ENCODE measurements at places on chromosomes 5 and 9.
A peak's percentile ranks its signal among the peaks of the same experiment; 100 is the strongest.

GRCh38 chr5:122366501-122366900, 54.5 kb downstream of the SNCAIP start:
- no peak for DNase-seq

DNA sequence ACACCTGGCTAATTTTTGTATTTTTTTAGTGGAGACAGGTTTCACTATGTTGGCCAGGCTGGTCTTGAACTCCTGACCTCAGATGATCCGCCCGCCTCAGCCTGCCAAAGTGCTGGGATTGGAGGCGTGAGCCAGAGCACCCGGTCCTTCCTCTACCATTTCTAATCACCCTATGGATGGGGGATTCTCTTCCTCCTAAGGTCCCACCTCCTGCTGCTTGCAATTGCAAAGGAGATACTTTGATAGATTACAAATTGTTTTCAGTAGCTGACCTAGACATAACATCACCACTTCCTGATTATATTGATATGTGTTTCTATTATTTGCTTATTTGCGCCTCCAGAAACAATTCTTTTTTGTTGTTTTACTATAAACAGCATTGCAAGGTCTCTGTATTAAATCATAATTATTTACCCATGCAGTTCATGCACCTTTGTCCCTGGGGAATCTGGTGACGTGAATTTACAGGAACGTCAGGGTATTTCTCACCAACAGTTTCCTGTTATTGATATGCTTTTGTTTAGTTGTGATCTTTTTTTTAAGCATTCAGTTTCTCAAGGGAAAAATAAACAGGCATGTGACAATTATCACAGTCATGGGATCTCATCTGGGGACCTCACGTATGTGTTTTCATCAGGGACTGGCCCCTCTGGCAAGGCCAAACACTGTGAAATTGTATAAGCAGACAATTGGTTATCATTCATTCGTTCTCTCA, 43.2 kb downstream of the ESM1 start:
- no peak for DNase-seq

GRCh38 chr9:85173967-85174366, 504.4 kb downstream of the NTRK2 start:
- no peak for DNase-seq

- DNase-seq, result peak; percentile 25
Measured at GRCh38 chr9:38689678-38690077, 30.3 kb downstream of the FAM240B start.

DNA sequence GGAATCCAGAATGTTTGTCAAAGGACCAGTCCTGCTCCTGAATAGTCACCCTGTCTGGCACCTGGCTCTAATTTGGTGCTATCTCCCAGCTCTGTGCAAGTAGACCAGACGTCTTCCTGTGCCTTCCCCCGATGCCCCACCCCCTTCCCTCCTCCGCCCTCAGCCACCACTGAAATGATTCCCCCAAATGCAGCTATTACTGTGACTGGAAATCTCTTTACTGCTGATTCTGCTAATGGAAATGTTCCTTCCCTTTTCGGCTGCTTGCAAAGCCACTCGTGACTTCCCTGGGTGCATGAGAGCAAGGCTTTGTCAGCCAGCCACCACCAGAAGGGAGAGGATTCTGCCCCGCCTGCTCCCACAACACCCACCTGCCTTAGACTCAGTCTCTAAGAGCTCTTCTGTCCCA, 11.4 kb downstream of the ASTN2 start:
- no peak for DNase-seq

GRCh38 chr9:124468061-124468740, 17.9 kb downstream of the ADGRD2 start:
- no peak for DNase-seq

DNA sequence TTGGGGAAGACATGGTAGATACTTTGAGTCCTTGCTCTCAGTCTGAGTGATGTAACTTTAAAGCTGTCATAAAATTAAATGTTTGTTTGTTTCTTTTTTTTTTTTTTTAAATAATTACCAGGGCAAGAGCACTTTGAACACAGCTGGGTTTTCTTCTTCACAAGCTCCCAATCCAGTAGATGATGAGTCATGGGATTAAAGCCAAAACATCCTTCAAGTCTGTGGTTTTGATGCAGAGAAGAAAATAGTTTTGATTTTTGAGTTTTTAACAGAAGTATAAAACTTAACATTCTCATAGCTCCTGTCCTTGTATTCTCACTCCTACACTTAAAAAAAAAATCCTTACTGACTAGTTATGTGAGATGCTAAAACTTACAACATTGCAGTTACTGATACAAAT, 34.8 kb upstream of the IL31RA start:
- DNase-seq, result no peak

GRCh38 chr5:178382754-178383164, 150.2 kb upstream of the PHYKPL start:
- no peak for DNase-seq

GRCh38 chr5:170216257-170216864, 16.4 kb upstream of the C5orf58 start:
- DNase-seq, result no peak

DNA sequence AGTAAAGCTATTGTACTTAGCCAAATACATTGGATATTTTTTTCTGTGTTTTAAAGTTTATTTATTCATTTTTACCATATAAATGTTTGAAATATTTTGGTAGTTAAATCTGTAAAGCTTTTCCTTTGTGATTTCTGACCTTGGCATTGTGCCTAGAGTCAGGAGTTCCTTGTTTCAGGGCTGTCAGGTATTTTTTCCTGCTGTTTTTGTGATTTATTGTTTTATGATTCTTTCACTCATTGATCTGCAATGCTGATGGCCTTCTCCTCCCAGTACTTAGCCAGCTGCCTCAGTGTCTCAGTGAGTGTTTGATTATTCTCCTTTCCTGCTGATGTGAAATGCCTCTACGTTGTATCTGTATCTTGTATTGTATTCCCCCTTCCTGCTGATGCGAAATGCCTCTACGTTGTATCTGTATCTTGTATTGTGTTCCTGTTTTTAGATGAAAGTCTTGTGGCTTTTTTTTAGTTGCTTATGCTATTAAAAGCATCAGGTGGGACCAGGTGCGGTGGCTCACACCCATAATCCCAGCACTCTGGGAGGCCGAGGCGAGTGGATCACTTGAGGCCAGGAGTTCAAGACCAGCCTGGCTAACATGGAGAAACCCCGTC, 61.0 kb downstream of the EHMT1 start:
- DNase-seq, result no peak

- no peak for DNase-seq
Measured at GRCh38 chr9:6147846-6148245, 67.8 kb upstream of the IL33 start.

DNA sequence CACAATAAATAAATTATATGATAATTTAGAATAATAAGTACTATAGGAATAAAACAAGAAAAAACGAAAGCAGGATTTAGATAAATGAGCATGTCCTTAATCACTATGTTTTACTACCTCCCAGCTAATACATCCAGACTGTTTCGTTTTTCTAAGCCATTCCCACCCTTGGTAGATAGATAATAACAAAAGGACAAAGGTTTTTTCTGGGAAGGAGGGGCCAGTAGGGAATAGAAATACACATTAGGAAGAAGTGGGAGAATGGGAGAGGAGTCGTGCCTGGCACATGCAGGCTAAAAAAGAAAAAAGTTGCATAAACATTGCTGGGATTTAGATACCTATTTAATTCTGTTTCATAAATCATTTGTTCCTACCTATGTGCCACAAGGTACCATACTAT, 97.1 kb downstream of the MTX3 start:
- DNase-seq, result no peak

DNA sequence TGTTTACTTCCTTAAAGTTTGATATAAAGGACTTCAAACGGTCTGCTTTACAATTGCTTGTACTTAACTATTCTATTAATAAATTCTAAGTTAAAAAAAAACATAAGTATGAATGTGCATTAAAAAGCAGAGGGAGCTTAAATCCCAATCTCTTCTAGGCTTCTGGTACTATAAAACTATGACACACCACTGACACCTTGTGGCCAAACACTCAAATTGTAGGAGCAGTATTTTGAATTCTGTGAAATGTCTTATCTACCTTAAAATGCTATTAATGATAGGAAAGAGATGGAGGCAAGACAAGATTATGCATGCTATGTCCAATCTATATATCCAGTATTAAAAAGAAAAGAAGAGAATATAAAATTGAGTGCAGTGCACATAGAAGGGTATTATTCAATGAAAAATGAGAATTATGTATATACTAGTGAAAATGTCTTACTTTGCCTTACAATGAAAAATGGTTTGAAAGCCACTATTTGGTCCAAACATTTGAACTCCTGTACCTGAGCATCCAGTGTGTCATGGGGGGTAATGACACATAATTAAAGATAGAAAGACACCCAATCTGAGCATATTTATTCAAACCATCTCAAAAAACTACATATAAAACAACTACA, 87.6 kb downstream of the ERP44 start:
- no peak for DNase-seq

DNA sequence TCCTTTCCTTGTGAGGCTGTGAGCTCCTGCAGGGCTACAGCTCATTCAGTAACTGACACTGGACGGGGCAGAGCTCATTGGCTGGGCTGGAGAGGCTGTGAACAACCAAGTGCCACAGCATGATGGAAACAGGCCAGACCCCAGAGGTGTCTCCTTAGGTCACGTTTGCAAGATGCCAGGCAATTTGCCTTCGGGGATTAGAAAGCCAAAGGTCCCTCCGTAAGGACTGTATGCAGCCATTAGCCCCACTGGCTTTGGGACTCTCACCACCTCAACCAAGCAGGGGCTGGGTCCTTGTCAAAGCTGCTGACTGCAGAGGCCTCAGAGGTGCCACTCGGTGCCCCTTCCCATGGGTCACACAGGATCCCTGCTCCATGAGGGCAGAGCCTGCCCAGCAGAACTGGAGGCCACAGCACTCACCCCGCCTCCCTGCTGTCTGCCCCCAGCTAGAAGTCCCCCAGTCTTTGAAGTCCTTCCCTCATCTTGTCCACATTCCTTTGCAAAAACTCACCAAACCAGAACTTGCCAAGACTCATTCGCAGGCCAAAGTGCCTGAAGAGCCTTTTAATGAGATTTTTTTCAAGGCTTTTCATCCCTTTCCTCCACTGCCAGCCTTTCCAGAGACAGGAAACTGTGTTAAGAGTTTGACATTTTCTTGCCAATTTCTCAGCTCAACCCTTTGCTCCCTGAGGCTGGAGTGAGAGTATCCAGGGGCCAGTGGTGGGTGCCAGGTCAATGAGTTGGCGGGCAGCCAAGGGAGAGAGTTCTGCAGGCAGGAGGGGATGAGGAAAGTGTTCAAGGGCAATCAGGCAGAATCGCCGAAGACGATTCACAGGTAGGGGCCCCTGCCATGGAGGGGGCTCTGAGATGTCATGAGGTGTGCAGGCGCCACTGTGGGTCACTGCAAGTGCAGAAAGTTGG, 39.7 kb upstream of the SLC25A51 start:
- DNase-seq, result no peak

DNA sequence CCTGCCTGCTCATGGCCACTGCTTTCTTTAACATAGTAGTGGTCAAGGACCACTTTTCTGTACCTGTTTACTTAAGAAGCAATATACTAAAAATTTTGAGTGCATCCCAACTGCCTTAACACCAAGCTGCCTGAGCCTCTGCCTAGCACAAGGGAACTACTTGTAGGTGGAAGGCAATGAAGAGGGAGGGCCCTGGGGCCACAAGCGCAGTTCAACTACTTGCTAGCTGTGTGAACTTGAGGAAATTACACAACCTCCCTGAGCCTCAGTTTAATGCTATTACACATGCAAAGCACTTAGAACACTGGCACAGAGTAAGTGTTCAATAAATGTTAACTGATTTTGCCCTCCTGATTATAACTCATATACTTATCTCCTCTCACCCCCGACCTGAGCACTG, 6.3 kb downstream of the ARL15 start:
- no peak for DNase-seq

DNA sequence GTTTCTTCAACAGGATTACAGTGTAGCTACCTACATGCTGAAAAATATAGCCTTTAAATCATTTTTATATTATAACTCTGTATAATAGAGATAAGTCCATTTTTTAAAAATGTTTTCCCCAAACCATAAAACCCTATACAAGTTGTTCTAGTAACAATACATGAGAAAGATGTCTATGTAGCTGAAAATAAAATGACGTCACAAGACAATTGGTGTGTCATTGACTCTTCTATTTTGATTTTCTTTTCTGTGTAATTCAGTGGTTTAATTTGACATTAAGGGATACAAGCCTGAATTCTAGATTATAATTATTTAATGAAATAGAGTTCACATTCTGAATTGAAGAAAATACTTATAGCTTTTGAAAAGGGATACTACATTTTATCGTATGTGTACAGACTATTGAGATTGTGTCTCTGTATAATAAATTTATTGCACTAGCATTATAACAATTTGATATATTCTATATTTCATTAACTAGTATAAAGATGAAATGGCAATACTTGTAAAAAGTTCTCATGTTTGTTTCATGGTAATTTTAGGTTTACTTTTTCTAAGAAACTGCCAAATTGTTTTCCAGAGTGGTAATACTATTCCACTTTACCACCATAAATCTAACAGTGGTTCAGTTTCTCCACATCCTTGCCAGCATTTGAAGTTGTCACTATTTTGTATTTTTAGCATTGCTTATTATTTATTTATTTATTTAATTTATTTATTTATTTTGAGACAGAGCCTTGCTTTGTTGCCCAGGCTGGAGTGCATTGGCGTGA, 18.7 kb downstream of the ANXA1 start:
- DNase-seq, result no peak

DNA sequence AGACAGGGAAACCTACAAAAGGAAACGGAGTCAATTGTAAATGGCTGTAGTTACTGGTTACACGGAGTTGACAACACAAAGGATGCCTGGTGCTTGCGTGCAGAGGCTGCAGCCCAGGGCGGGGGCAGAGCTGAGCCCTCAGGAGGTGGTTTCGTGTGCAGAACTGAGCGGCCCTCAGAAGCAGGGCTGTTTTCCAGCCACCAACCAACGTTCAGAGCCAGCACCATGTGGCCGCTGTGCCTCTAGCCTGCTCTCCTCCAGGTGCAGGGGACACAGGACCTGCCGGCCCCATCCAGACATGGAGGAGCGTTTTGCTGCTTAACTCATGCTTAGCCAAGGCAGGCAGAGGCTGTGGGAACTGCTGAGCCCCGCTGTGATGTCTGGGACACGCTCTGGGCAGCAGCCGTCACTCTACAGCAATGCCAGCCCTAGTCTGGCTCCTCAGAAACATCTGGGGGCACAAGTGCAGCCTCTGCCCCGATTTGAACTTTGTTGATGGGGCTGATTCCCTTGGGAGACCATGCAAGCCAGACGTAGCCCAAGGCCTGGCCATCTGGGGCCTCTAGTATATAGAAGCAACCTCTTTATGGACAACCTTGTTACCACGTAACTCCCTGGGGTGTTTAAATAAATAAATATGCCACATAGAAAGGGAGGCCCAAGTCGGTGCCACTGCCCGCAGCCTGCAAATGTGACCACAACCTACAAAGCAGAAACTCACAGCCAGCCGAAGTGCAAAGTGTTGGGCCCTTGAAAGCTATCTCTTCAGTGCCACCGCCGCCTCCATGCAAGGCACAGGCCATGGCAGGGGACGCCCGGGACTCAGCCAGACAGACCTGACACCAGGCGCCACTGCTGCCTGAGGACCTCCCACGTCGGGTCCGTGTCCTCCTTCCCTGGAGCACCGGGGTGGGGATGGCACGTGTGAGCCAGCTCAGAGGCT, 42.1 kb downstream of the NKD2 start:
- DNase-seq, result no peak

GRCh38 chr9:131530920-131531832, at the start of gene UCK1:
UCK1 (minus strand) TSS chr9:131531263; CDS start chr9:131531174, 89 bp downstream.
- DNase-seq, result peak; percentile 90

- DNase-seq, result no peak
Measured at GRCh38 chr5:41370482-41370881, 139.9 kb downstream of the PLCXD3 start.
